ENCODE measurements at places on chromosomes 4 and X.

DNA sequence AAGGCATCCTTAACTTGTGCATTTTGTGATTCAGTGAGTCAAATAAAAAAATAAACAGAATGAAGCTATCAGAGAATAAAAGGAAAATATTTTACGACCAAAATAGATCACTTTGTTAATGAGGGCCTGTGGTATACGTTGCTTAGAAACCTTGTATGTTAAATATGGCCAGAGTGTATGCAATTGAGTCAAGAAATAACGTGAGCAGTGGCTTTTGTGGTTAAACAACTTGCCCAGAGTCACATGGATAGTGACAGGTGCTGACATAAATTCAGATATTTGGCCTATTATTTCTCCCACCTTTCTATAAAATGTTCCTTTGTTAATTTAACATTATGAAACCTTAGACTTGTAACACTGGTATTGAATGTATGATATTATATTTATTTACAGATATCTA lies 393.4 kb downstream of the PABPC4L start:
- no peak for DNase-seq

GRCh38 chrX:133306316-133306715 lies 88.2 kb upstream of the TFDP3 start:
- no peak for DNase-seq

- no peak for DNase-seq
Observed at GRCh38 chr4:30727409-30727808, 7.2 kb downstream of the PCDH7 start.

DNA sequence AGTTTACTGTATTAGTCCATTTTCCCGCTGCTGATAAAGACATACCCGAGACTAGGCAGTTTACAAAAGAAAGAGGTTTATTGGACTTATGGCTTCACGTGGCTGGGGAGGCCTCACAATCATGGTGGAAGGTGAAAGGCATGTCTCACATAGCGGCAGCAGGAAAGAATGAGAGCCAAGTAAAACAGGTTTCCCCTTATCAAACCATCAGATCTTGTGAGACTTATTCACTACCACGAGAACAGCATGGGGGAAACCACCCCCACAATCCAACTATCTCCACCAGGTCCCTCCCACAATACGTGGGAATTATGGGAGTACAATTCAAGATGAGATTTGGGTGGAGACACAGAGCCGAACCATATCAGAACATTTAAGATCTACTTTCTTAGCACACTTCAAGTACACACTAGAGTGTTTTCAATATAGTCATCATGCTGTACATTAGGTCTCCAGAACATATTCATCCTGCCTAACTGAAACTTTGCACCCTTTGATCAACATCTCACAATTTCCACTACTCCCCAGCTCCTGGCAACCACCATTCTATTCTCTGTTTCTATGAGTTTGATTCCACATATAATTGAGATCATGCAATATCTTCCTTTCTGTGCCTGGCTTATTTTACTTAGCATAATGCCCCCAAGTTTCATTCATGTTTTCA lies 341.0 kb downstream of the ARHGAP24 start:
- no peak for DNase-seq

DNA sequence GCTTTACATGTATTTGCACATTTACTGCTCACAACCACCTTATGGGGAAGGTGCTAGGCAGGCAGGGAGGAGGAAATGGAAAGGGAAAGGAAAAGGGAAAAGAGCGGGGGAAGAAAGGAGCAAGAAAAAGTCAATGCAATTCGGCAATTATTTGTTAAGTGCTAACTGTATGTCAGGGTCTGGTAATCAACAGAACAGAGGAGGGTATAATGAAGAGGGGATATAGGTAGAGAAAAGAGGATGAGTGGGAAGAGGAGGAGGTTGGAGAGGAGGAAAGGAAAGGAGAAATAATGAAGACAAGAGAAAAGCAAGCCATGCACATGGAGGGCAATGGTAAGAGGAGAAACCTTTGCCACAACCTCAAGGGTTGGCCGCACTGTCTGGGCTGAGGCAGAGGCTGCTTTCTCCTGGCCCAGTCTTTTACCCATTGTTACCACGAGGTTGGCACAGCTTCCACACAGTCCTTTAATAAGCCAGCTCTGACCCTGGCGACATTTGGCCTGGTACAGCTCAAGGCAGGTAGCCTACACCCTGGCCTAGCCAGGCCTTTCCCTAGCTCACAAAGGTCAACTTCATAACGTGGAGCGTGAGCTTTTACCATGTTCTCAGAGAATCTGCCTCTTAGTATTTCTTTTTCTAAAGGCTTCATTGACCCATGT lies 836 bp downstream of the BTK start:
- DNase-seq = no peak

DNA sequence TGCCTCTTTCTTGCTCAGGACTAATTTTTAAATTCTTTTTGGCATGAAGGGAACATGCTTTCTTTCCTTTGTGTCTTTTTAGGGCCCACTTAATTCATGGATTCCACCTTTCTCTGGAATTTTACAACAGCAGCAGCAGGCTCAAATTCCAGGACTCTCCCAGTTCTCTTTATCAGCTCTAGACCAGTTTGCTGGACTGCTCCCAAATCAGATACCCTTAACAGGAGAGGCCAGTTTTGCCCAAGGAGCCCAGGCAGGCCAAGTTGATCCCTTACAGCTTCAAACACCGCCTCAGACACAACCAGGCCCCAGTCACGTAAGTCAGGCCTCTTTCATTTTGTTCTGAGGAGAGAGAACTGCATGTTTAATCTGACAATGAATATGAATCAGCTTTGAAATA lies 2.3 kb downstream of the ODAM start:
- no peak for DNase-seq

- DNase-seq = no peak
Observed at GRCh38 chr4:71300964-71301363, 37.9 kb upstream of the SLC4A4 start.

DNA sequence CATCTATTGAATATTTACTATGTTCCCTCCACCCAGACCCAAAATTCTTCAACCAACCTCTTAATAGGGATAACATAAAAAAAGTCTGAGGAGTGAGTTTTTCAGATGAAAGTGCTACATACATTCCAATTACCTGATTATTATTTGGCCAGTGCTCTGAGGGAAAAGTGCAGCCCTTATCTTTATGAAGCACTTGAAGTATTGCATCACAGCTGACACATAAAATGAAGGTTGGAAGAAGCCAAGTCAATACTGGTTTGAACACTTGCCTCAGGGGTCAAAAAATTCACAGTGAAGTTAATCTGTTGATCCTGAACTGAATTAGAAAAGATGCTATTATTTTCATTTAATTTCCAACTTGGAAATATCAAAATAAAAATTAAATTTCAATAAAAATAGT lies 498.9 kb downstream of the INPP4B start:
- no peak for DNase-seq

DNA sequence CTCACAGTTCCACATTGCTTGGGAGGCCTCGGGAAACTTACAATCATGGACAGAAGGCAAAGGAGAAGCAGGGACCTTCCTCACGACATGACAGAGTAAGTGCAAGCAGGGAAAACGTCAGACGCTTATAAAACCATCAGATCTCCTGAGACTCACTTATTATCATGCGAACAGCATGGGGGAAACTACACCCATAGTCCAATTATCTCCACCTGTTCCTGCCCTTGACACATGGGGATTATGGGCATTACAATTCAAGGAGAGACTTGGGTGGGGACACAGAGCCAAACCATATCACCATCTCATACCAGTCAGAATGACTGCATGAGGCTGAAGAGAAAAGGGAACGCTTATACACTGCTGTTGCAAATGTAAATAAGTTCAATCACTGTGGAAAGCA lies 1066.9 kb upstream of the PCDH7 start:
- DNase-seq = no peak

DNA sequence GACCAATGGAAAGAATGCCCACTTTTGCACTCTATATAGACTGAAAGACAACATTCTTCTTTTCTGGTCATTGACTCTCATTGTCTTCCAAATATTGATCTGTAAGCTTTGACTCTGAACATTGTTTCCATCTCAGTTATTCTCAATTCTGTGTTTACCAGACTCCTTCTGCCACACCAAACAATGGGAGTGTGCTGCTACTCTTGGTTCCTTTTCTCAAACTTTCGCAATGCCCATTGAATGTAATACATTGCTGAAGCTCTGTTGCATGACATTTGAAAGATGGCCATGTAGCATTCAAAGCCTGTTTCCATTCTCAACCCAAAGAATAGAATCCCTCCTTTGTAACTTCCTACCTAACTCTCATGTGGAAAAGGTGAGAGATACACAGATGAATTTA lies 136.2 kb downstream of the BTC start:
- DNase-seq = no peak

- DNase-seq = no peak
Observed at GRCh38 chr4:151276787-151277562, at the start of gene PRSS48. PRSS48 (plus strand) TSS chr4:151277161; CDS start chr4:151277173, 12 bp downstream.

- no peak for DNase-seq
Observed at GRCh38 chrX:42491137-42491907, 286.6 kb downstream of the PPP1R2C start.

DNA sequence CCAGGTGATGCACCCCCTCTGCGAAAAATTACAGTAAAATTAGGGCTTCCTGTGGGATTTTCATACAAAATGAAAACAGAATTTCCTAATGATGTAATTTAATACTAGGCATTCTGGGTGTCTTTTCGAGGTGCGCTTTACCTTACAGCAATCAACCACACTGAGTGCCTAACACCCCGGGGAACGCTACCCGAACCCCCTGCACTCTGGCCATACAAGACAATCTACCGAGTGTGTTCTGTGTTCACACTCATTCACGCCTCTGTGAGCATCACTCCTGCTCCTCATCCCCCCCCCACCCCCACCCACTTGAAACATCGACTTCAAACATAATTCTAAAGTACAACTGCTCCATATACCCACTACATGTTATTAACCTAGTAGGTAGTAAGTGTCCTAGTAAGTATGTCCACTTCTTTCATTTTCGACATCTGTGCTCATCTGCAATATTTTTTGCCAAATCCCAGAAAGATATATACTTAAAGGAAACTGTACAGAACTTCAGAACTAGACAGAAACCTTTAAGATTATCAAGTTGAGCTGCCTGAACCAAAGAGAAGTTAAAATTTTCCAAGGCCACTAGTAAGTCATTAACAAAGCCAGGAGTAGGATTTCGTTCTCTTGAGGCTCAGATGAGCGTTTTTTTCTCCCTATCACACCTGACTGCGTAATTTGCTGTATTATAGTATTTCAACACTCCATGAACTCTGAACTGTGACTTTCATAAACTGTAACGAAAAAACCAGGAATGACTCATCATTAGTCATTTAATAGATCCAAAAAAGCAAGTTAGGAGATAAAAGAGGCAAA lies 80.0 kb downstream of the FAT1 start:
- DNase-seq = peak; percentile 45

GRCh38 chrX:21675931-21676330 lies 17.8 kb upstream of the KLHL34 start:
- DNase-seq = no peak

DNA sequence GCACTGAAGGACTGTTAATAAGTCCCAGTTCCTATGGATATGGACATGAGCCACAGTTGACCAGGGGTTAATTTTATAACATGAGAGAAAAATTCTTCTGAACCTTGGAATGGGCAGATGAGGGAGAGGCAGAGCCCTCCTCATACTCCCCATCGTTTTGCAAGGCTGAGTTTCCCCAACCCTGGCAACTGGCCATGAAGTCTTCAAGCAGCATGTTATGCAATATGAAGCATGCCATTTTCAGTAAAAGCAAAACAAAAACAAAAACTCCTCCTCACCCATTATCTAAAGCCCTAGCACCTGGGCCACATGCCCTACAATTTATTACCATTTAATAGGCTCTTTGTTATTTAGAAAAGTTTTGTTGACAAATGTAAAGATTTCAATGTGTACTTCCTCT lies 64.5 kb downstream of the GPC4 start:
- no peak for DNase-seq

GRCh38 chrX:154098551-154098950 lies 1.0 kb upstream of the MECP2 start:
- DNase-seq = no peak

GRCh38 chr4:14340321-14340720 lies 662.0 kb upstream of the CPEB2 start:
- DNase-seq = no peak

DNA sequence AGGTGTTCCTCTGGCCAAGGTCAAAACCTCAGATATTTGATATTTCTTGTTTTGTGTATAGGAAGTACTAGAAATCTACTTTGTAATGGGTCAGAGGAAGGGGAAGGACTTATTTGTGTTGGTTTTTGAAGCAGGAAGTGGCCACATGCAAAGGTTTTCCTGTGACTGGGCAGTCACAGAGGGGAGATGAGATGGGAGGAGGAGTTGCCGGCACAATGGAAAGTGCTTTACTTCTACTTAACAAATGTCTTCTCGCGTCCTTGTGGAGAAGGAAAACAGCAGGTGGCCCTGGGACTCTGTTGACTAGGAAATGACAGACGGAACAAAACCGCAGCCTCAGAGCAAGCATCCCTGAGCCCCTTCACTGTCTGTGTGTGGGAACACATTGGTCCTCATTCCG lies 46.6 kb downstream of the SHROOM2 start:
- no peak for DNase-seq

DNA sequence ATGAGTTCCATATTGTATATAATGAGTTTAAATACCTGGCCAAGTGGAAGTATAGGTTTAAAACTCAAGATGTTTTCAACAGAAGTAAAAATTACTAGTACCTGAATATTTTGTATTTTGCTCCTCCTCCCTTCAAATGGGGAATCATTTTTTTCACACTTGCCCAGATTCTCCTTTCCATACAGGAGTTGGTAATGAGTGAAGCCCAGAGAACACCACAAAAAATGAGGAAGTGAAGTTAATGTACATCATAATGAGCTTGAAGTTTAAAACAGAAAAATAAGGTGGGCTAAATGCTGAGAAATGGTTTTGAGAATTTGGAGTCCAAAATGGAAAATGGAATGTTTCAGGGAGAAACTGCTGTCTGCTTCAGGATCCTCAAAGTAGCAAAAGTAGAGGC lies 364.8 kb upstream of the EMCN start:
- DNase-seq = no peak

DNA sequence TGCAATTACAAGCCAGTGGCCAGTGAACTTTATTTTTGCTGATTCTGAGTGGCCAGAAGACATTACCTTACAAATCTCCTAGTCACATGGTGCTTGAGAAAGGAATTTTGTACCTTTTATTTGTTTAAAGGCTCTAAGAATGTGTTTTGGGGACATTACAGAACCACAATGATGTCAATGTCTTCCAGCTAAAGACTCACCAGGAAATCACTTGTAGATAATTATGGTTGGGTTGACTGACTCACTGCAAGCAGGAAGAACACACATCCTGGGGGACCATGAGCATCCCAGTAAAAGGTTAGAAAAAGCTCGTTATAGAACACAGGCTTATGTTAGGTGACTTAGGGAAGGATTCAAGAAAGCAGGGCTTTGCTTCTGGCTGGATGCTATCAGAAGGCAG lies 119.4 kb upstream of the FAM9B start:
- peak; percentile 28 for DNase-seq
